ENCODE measurements at places on chromosomes 6 and 20.

DNA sequence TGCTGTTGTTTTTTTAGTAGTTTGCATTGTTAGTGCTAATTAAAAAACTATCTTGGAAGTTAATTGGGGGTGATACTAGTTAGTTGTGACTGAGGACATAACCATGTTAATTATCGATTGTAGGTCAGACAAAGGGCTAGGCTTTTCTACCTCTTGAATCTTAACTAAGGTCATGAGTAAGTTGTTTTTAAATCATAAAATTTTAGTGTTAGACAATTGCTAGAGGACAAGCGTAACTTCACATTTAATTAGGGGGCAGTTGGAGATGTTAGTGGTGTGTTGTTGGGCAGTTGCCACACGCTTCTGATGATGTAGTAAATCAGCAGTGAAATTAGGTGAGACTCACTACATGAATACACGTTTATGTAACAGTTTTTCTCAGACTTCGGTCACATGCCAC, 619.1 kb upstream of the FLRT3 start:
- no peak for DNase-seq

GRCh38 chr6:91387290-91388059, 800.6 kb upstream of the MAP3K7 start:
- no peak for DNase-seq

GRCh38 chr6:72788188-72788587, 166.3 kb downstream of the KCNQ5 start:
- DNase-seq = no peak

GRCh38 chr6:7512320-7512719, 29.2 kb upstream of the DSP start:
- no peak for DNase-seq

- no peak for DNase-seq
These were observed 487 bp upstream of the PHF20 start for GRCh38 chr20:35771367-35771688.

GRCh38 chr6:162076816-162077215, 650.8 kb downstream of the PRKN start:
- no peak for DNase-seq

GRCh38 chr6:89895276-89895874, 1.1 kb downstream of the GJA10 start:
- no peak for DNase-seq

GRCh38 chr6:164996838-164997237, 312.6 kb downstream of the C6orf118 start:
- DNase-seq = no peak

DNA sequence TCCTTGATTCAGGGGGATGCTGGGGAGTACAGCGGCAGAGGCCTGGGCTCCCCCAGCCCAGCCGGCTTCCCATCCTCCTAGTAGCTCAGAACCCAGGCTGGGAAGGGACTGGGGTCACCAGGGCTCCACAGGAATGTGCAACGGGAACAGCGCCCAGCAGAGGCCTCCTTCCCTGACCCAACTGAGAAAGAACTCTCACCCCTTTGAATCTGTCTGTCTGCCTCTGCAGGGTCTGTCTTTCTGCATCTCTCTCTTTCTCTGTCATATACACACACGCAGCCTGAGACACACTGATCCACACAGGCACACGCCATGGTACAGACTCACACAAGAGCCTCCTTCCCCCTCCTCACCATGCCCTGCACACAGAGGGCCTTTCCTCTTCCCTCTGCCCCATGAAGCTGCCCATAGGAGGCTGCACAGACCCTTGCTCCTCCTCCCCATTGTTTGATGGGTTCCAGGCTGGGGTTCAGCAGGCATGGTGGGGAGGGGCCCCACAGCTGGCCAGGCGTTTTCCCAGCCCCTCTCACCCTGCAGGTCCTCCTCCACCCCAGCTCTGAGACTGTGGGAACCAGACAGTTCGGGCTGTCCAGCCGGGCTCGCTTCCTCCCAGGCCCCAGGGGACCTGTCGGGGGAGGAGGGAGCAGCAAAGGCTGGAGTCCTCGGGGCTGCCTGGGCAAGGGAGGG, 2.8 kb downstream of the FOXS1 start:
- DNase-seq = no peak

- no peak for DNase-seq
These were observed 307.8 kb downstream of the TAF4 start for GRCh38 chr20:61757678-61758563.

GRCh38 chr6:24655215-24655614, 9.2 kb upstream of the KIAA0319 start:
- no peak for DNase-seq

All from NCI-H187 treated with DMSO at 0.1 percent for 48 hours (cell line).